ENCODE measurements at places on chromosomes 3 and 15.

DNA sequence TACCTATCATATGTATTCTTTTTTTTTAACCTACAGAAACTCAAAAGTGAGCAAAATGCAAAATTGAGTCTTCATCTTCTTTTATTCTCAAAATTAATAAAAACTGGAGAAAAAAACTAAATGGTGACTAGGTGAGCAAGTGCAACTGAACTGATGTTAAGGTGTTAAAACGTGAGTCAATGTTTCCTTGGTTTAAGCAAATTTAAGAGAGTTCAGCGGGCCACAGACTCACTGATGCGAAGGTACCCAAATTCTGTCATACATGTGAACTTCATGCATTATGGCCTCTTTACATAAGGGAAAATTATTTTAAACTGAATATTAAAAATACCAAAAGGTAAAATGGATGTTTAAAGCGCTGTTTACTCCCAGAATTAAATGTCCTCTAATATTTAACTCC is 206.6 kb downstream of the FOXP1 start:
- DNase-seq, result no peak

DNA sequence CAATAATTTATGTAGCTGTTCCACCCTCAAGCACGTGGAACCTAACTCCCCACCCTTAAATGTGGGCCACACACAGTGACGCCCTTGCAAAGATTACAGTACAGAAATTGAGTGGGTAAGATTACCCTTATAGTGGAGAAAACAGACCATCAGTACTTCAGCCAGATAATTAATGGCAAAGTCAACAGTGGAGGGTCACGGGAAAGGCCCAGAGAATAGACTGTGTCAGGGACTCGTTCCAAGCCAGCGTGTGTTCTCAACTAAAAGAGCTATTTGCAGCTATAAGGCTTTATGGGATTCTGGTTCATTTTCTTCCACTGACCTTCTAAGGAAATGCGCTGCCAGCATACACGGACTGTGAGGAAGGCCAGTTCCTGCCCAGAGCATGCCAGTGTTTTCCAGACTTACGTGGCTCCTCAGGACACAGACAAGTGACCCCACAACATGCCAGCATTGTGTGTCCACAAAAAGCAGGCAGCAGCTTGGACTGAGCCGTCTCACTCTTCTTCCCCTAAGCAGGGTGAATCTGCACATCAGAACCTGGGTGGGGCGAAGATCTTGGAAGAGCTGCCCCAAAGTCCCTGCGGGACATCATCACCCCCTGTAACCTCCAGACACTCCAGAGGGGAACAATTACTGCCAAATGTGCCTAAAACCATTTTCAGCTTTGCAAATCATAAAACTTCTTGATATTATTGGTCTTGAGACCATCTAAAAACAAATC is 428.5 kb downstream of the OCA2 start:
- no peak for DNase-seq

DNA sequence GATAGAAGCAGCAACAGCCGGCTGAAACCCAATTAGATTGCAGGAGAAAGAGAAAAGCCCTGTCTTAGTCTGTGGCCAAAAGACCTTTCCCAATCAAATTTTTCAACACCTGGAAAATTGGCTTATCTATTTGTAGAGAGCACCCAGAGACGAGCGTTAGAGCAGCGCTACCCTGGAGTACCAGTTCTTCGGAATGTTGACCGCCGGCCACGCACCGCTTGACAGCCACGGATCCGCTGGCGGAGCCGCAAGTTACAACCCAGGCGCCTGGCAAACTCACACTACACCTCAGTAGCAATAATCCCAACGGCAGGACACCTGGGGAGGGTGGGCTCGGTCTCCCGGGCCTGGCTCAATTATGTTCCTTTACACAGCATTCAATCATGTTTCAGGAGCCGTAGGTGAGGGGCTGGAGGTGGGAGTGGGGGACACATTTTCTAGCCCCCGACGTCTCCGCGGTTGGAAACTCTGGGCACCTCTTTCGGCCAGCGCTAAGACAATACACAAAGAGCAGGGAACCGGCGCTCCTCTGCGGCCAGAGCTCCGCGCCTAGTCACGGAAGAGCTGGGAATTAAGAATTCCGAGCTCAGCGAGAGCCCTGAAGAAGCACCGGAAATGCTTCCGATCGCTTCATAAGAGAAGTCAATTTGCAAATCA is 1.2 kb downstream of the MB21D2 start:
- no peak for DNase-seq

DNA sequence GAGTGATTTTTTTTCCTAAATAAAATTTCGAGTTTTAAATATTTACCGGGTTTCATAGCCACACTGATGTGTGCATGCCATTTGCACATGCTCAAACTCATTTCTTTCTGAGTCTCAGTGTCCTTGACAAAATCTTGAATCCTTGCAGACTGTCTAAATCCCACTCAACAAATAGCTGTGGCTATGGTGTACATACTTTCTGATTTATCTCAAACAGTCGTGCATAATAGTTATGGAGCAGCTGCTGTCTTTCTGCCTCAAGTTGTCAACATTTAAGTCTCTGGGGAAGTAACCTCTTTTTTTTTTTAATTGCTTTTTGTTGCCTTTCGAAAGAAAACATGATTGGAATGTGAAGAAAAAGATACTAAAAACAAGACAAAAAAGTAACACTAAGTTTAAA is 52.8 kb upstream of the UTS2B start:
- DNase-seq, result no peak

- no peak for DNase-seq
Observed at GRCh38 chr3:69330891-69331400, 54.9 kb downstream of the FRMD4B start.

- no peak for DNase-seq
Observed at GRCh38 chr3:104908761-104909160, 457.9 kb upstream of the ALCAM start.

DNA sequence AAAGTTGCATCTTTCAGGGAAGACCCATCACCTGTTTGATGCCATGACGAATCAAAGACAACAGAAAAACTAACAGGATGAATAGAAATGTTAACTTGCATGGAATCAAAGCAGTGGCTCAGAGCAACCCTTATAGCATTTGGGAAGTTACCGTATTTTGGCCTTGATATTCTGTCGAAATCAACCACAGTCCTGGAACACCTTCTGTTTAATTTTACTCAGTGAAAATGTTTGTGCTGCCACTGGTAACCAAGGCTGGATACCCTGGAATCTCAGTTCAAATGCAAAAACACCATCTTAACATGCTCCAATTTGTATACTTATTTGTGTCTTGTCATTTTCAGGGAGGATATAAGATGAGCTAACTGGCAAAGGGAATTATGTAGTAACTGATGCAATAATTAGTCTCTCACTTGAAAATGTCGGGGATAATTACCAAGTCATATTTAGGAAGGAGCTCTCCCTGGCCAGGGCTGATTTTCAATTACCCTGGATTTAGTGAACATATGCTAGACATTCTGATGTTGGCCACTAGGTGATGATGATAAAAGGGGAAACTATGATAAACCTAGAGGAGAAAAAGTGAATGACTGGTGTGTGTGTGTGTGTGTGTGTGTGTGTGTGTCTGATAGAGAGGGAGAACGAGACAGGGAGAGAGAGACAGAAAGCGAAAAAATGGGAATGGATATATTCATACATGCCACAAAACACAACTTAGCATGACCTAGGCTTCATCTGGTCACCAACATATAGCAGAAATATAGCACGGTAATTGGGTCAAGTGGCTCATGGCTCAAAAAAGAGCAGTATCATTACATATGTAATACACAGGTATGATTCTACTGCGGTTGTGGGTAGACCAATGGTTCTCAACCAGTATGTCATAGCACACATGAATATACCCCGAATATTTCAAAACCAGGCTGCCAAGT is 19.0 kb upstream of the PRICKLE2 start:
- no peak for DNase-seq

DNA sequence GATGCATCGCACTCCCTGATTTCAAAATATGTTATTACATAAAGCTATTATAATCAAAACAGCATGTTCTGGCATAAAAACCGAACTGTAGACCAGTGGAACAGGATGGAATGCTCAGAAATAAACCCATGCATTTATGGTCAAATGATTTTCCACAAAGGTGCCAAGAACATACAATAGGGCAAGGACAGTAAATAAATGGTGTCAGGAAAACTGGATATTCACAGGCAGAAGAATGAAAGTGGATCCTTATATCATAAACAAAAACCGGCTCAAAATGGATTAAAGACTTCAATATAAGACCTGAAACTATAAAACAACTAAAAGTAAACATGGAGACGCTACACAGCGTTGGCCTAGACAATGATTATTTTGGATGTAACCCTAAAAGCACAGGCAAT is 22.6 kb downstream of the USP50 start:
- DNase-seq, result no peak

- DNase-seq, result no peak
Observed at GRCh38 chr3:11558918-11559815, 84.5 kb downstream of the VGLL4 start.

GRCh38 chr15:24772266-24772665 is 96.7 kb downstream of the NPAP1 start:
- DNase-seq, result no peak

- DNase-seq, result no peak
Observed at GRCh38 chr15:52653431-52653964, 25.7 kb downstream of the ATOSA start.

DNA sequence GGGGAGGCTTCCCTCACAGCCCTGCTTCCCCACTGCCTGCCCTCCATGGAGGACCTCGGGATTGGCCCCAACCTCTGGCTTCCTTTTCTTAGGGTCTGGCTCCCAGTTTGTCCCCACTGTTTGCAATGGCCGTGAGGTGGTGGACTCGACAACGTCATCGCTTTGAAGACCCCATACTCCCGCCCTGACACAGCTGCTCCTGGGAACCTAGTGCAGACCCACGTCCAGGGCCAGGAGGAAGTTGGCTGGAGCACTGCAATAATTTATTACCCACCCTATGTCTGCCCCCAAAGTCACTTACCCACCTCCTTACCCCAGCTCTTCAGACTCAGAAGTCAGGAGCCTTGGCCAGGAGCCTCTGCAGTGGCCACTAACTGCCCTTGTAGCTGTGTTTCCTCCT is 11.1 kb downstream of the GRM2 start:
- DNase-seq, result no peak

DNA sequence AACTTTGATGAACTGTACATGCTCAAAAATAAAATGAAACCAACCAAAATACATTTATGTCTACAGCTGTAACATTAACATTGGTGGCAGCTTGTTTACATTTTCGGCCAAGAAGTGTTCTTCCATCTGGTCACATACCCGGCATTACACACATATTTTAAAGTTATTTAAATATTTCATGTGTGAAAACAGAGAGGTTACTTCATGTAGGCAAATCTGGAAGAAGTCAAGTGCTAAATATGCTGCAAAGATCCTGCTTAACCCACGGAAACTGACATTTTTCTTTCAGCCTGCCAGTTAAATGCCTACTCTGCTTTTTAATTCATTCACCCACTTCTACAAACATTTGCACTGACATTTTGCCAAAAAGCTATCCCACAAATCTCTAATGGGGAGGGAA is 69.7 kb downstream of the MB21D2 start:
- DNase-seq, result no peak

DNA sequence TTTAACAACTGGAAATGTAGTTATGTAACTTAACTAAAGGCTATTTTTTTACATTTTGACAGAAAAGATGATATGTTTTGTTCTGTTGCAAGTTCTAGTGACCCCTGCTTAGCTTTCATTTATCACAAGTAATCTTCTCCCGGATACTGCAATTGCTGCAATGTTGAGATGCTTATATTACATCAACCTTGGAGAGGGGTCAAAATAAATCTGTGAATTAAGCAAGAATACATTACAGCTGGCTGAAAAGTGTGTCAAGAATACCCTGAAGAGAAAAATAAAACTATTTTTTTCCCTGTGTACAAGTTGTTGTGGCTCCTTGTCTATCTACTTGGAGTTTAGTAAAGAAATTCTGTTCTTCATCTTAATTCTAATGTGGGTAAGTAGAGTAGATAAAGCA is 232.1 kb upstream of the GOLIM4 start:
- DNase-seq, result no peak

- DNase-seq, result no peak
Observed at GRCh38 chr15:45640616-45641015, 5.8 kb downstream of the SQOR start.

DNA sequence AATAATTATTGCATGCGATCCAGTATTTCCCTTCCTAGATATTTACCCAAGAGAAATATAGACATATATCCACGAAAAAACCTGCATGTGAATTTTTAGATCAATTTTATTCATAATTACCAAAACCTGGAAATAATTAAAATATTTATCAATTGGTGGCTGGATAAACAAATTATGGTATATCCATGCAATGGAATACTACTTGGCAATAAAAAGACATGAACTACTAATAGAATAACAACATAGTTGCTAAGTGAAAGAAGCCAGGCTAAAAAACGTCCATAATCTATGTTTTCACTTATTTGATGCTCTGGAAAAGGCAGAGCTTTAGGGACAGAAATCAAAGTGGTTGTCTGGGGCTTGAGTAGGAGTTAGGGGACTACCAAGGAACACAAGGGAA is 20.7 kb downstream of the TEX9 start:
- no peak for DNase-seq

DNA sequence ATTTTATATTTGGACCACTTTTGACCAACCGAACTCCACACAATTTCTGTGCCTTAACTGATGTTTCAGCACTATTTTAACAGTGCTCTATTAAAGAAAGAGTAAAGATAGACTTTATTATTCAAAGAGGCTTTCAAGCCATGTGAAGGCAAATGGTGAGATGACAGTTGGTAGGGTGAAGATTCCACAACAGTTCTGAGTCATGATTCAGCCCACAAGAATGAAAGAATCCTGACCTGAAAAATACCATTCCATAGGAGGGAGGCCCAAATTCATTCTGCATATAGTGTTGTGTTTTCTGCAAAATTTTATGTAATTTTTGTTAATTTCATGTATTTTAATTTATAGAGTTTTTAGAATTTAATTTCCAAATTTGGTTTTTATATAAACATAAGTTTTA is 135.6 kb upstream of the STAC start:
- no peak for DNase-seq

DNA sequence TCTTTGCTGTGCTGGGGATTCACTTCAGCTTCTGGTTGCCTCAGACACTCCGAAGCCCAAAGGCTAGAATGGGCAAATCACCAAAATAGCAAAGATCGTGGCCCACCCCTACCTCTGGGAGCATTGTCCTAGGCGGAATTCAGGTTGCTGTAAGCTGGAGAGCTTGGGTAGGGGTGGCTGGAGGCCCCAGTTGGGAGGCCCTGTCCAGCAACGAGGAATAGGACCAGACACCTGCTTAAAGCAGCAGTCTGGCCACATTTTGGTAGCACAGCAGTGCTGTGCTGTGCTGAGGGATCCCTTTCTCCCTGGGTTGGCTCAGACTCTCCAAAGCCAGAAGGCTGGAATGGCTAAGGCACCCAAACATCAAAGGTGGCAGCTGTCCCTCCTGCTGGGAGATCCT is 99.3 kb downstream of the CLDN1 start:
- DNase-seq, result no peak

GRCh38 chr3:38110314-38111050 is 26.4 kb downstream of the ACAA1 start:
- DNase-seq, result no peak

GRCh38 chr3:61579685-61580084 is 18.3 kb downstream of the PTPRG start:
- DNase-seq, result no peak

DNA sequence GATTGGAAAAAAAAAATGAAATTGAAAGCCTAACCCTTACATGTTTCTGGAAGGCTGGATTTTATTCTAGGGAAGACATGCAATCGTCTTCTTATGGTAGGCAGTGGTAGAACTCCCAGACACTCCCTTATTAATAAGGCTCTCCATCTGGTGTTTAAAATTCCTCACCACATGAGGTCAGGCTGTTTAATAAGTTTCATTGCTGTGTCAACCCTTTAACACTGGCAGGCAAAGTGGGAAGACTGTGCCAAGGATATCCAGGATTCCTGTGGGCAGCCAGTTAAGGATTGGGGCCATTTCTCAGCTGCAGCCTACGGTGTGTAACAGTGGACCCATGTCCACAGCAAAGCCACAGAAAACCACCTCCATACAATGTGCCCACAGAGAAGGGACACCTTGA is 225.5 kb upstream of the CHRM5 start:
- DNase-seq, result no peak

Data from stimulated activated CD4-positive, alpha-beta T cell treated with anti-CD3 and anti-CD28 coated beads, Interleukin-4, amount 100 ng/mL, for 4 hours (primary cell).